Hematopoietic multipotent progenitor cell treated with erythropoietin and hydrocortisone succinate and interleukin-3 and kit ligand, for 6 days (in vitro differentiated cells): ENCODE measurements at places on chromosomes 2 and 18.

DNA sequence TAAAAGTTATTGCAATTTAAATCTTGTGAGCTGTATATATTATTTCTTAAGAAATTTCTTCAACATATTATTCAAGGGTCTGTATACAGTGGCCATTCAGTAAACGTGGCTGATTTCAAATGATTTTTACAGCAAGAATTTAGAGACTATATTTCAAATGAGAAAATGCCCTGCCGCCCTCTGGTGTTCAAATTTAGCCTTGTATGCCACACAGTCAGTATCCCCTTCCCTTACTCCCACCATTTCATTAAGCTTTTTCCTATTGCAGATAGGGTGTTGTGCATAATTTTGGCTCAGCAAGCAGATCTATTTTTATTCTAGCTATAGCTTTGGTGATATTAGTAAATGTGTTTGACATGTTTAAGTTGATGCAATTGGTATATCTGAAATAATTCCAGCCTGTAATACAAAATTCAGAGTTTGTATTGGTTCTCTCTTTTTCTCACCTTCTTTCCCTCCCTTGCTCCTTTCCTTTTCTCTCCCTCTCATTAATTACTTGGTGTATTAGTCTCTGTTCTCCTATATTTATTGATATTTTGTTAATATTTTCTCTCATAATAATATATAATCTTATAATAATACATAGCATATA lies 22.8 kb upstream of the SCN7A start:
- DNase-seq, result peak; percentile 58

- no peak for DNase-seq
These were observed 605 bp downstream of the ZNF2 start for GRCh38 chr2:95166065-95166763.

- no peak for DNase-seq
These were observed 87.2 kb upstream of the ALPP start for GRCh38 chr2:232291343-232291742.

DNA sequence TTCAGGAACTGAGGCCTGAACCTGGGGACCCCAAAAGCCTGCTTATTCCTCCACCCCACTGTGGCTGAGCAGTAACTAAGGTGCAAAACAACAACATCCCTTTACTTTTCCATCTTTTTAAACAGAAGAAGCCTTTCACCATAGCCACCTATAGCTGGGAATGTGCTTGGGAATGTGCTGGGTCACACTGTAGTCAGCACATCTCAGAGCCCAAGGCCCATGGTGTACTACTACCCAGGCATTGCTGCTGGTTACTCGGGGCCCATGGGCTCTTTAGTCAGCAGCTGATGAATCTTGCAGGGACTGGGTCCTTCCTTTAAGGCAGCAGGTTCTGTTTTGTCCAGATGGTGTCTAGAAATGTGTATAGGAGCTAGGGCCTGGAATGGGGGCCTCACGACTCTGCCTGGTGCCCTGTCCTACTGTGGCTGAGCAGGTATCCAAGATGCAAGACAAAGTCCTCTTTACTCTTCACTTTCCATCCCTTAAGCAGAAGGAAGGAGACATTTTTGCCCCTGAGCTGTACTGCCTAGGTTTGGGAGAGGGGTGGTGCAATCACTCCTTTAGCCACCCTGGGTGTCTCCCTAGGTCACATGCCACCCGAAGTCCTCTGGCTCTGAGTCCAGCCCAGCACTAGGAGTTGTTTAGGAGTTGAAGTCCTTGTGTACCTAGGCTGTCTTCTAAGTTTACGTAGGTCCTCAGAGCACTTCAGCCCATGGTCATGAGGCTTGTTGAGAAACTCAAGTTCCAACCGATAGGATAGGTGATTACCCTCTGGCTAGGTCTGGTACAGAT lies 70.1 kb downstream of the OXER1 start:
- no peak for DNase-seq

DNA sequence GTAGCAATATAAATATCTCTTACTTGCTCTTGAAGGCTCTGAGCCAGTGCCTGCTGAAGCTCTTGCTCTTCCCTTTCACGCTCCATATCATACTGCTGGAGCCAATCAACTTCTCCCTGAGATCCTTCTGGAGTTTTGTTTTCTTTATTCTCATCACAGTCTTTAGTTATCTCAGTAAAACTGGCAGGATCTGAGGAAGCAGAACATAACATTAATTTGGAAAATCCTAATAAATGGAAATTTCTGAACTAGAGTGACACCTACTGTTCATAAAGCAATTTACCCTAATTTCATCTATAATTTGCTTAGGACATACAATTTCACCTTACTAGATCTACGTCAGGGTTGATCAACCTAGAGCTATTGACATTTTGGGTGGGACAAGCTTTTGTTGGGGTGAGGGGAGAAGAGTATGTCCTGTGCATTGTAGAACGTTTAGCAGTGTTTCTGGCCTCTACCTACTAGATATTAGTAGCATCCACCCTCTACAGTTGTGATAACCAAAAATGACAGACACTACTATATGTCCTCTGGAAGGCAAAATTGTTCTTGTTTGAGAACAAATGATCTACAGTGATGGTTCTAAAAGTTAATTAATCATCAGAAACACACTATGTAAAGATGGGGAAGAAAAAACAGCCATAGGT lies 47.2 kb downstream of the VIL1 start:
- peak; percentile 72 for DNase-seq
